ENCODE measurements at places on chromosomes 5 and 9. TPM values are rescaled to one million over a fixed set of nuclear protein-coding genes. Genes with fewer than 3 reads are reported as not detected.

Gene BHMT
- total RNA-seq: 1.6 TPM

Gene NXNL2
- total RNA-seq: 1.9 TPM

Gene GNA14
- total RNA-seq: 3.2 TPM

- no peak for DNase-seq
These were observed 11.9 kb downstream of the EHMT1 start for GRCh38 chr9:137630679-137631078.

GRCh38 chr9:78386348-78386747 lies 89.4 kb downstream of the PSAT1 start:
- DNase-seq: no peak

DNA sequence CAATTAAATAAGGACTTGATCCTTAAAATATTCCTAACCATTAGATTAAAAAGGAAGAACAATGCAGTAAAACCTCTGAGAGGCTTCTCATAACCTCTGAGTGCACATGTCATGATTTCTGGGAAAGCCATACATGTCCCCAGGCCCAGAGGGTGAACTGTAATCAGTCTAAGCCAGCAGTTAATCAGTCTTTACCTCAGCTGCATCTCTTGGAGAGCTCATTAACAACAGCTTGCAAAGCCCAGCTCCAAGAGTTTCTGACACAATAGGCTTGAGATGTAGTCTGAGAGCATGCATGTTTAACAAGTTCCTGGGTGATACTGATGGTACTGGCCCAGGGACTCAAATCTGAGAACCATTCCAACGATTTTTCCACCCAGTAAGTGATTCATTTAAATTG lies 392.1 kb downstream of the DNAH5 start:
- DNase-seq: no peak

GRCh38 chr9:84137968-84138367 lies 157.4 kb downstream of the RMI1 start:
- no peak for DNase-seq

- DNase-seq: no peak
These were observed 26.6 kb downstream of the PALM2AKAP2 start for GRCh38 chr9:109806506-109807115.

GRCh38 chr9:87109851-87110250 lies 162.5 kb upstream of the GAS1 start:
- DNase-seq: no peak

DNA sequence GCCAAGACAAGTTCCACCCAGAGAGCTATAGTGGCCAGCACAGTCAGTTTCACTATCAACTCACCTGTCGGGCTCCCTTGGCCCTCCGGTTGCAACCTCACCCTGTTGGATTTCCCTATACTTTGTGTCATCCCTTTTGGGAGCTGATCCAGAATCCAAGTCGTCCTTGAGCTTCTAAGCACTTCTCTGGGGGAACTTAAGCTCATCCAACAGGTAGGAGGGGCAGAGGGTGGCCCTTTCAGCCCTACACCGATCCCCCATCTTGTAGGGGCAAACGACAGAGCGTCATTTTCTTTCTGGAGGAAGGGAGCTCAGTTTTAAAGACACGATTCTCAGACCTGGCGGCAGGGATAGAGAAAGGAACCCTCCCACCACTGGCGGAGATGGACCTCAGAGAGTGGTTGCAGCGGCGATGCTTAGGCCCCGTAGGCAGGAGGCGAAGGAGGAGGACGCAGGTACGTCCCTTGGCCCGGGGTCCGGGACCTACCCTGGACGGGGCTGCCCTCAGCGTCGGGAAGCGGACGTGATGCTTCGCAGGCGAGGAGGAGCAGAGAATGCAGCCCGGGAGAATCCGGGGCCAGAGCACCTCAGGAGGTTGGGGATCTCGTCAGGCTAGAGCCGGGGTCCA lies 519 bp downstream of the ZER1 start:
- no peak for DNase-seq
